ENCODE measurements at places on chromosomes 3 and 15.

GRCh38 chr3:43997788-43998369 lies 243.8 kb upstream of the TOPAZ1 start:
- peaks cover 24% of the 10 kb centered on the region for H3K27me3 ChIP-seq
- H3K27ac ChIP-seq = peak overlapping the region; percentile 85
- H3K36me3 ChIP-seq = peaks cover 6% of the 10 kb centered on the region
- peaks cover 73% of the 10 kb centered on the region for H3K4me1 ChIP-seq
- H3K4me3 ChIP-seq = peak overlapping the region; percentile 90

GRCh38 chr3:23170291-23170690 lies 32.8 kb upstream of the UBE2E2 start:
- H3K4me1 ChIP-seq = no peaks in the 10 kb centered on the region
- no peaks in the 10 kb centered on the region for H3K36me3 ChIP-seq
- DNase-seq = no peak
- H3K27ac ChIP-seq = no peak overlapping the region
- no peak overlapping the region for H3K4me3 ChIP-seq

DNA sequence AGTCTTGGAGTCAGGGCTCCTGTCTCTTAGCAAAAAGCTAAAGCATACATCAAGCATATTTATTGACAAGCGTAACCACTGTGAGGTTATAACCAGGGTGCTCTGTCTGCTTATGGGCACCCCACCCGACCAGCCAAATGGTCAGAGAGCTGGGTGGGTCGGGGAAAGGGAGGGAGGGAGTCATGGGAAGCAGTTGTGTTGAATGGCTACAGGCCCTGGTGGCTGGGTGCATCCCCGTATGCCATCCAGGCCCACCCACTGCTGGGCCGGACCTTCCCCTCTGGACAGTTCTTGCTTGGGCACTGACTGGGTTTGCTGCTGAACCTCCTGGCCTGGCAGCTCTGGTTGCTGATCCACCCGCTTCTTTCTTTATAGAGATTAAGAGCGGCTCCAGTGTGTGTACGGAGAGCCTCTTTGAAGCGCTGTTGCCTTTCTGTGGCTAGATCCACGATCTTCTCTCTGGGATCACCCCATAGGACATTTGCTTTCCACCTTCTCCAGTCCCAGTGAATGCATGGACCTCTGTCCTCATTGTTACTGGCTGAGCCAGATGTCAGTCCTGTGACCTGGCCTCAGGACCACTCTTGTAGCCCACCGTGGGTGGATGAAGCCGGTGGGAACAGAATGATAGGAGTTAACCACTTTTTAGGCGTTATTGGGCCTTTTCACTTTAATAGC lies 59.6 kb downstream of the SMAD3 start:
- peaks cover 44% of the 10 kb centered on the region for H3K36me3 ChIP-seq
- no peak for DNase-seq
- H3K27me3 ChIP-seq = peaks cover 14% of the 10 kb centered on the region
- peak overlapping the region; percentile 95 for H3K27ac ChIP-seq

GRCh38 chr3:61875976-61876671 lies 314.8 kb downstream of the PTPRG start:
- no peak overlapping the region for H3K27ac ChIP-seq
- H3K4me3 ChIP-seq = no peak overlapping the region
- H3K4me1 ChIP-seq = peaks cover 33% of the 10 kb centered on the region
- H3K36me3 ChIP-seq = no peaks in the 10 kb centered on the region
- no peaks in the 10 kb centered on the region for H3K27me3 ChIP-seq

GRCh38 chr3:17645074-17645698 lies 97.2 kb downstream of the TBC1D5 start:
- H3K27ac ChIP-seq = no peak overlapping the region
- no peak overlapping the region for H3K4me3 ChIP-seq
- no peaks in the 10 kb centered on the region for H3K36me3 ChIP-seq
- peak; percentile 64 for DNase-seq
- H3K27me3 ChIP-seq = no peaks in the 10 kb centered on the region

DNA sequence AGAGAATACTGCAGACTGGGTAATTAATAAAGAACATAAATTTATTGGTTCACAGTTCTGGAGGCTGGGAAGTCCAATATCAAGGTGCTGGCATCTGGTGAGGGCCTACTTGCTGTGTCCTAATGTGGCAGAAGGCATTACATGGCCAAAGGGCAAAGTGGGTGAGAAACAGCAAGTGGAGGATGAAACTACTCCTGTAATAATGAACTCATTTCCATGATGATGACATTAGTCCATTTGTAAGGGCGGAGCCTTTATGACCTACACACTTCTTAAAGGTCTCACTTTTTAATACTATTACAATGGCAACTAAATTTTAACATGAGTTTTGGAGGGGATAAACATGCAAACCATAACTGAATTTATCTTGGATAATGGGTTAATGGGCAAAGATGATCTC lies 139.6 kb upstream of the SGO1 start:
- no peaks in the 10 kb centered on the region for H3K4me1 ChIP-seq
- H3K27ac ChIP-seq = no peak overlapping the region
- no peaks in the 10 kb centered on the region for H3K27me3 ChIP-seq
- no peak for DNase-seq

- H3K36me3 ChIP-seq = peaks cover 12% of the 10 kb centered on the region
- no peak overlapping the region for H3K27ac ChIP-seq
- no peak overlapping the region for H3K4me3 ChIP-seq
- H3K27me3 ChIP-seq = peaks cover 7% of the 10 kb centered on the region
Observed at GRCh38 chr3:120454076-120454689, 3.4 kb upstream of the FSTL1 start.

GRCh38 chr3:14452740-14453710 lies 50.6 kb downstream of the SLC6A6 start:
- peaks cover 5% of the 10 kb centered on the region for H3K27me3 ChIP-seq
- peaks cover 31% of the 10 kb centered on the region for H3K36me3 ChIP-seq
- H3K27ac ChIP-seq = peak overlapping the region; percentile 97
- peak; percentile 96 for DNase-seq
- H3K4me1 ChIP-seq = peaks cover 47% of the 10 kb centered on the region

All from HFFc6 (cell line).